Activated CD4-positive, alpha-beta T cell treated with anti-CD3 and anti-CD28 coated beads for 24 hours (primary cell): ENCODE measurements at places on chromosomes 12 and 14.

GRCh38 chr14:65195042-65195719 lies 92.9 kb upstream of the MAX start:
- no peak for DNase-seq

DNA sequence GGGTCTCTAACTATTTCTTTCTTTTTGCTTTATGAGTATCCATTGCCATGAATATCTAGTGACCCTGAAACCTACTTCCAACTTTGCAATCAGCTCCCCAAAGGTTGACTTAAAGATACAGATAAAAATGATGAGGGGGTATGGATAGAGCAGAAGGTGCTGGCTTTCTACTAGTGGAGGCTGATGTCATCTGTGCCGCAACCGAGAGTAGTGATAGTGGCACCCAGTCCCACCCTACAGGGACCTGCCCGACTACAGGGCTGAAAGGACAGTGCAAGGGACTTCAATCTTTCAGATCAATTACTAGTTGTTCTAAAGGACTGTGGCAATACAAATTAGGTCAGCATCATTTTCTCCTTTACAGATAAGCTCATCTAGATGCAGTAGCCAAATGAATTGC lies 806.0 kb downstream of the VRK1 start:
- DNase-seq, result no peak

- no peak for DNase-seq
Measured at GRCh38 chr14:94334872-94335271, 11.7 kb upstream of the SERPINA6 start.

- no peak for DNase-seq
Measured at GRCh38 chr14:105694961-105695360, 168.6 kb downstream of the TMEM121 start.

DNA sequence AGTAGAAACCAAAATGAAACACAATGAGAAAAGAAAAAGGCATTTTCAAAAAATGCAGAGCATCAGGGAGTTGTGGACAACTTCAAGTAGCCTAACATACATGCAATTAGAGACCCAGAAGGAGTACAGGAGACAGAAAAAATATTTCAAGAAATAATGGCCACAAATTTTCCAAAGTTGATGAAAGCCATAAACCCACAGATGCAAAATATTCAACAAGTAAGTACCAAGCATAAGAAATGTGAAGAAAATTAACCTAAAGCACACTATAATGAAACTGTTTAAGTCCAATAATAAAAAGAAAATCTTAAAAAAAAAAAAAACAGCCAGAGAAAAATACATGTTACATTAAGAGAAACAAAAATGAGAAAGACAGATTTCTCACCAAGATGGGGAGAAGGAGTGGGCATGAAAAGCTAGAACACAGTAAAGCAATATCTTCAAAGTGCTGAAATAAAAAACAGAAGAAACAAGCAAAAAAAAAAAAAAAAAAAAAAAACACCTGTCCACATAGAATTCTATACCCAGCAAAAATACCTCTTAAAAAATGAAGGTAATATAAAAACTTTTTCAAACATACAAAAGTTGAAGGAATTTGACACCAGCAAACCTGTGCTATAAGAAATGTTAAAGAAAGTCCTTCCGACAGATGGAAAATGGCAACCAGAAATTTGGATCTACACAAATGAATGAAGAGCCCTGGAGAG lies 77.1 kb downstream of the PRKAB1 start:
- DNase-seq, result no peak
